Activated gamma-delta T cell treated with Interleukin-2 at 50 U/mL for 16 hours (primary cell): ENCODE measurements at places on chromosomes 16 and 17.

DNA sequence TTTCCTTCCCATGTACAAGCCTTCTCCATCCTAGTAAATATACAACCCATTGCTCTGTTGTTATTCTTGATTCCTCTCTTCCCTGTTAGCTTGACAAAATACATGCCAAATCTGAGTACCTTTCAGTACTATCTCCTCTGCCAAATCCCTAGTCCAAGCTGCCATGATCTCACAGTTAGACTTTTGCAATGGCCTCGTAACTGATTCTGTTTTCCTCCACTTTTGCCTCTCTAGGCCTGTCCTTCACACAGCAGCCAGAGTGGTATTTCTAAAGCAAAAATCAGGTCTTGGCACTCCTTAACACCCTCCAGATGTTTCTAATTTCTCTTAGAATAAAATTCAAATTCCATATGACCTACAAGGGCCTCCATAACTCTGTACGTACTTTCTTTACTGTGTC lies 153.0 kb upstream of the RBL2 start:
- DNase-seq = no peak

DNA sequence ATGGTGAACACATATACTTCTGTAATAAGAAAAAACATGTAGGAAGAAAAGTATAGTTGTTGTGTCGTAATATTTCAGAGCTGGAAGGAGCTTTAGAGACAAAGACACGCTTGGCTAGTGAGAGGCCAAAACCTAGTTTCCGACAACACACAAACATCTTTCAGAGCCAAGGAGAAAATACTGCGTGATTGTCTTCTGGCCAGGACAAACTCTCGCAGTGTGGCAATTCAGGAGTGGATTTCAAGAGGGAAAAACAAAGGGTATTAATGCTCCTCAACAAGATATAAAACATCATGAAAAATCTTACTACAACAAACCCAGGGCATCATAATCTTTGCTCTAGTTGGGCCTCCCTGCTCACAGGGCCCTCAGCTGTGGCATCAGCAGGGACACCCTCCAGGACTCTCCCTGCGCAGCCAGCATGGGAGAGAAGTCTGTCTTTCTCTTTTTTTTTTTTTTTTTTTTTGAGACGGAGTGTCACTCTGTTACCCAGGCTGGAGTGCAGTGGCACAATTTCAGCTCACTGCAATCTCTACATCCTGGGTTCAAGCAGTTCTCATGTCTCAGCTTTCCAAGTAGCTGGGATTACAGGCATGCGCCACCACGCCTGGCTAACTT lies 66.4 kb downstream of the CYB5B start:
- DNase-seq = no peak

- peak; percentile 60 for DNase-seq
Measured at GRCh38 chr16:88456356-88457292, 3.5 kb downstream of the ZFPM1 start.

DNA sequence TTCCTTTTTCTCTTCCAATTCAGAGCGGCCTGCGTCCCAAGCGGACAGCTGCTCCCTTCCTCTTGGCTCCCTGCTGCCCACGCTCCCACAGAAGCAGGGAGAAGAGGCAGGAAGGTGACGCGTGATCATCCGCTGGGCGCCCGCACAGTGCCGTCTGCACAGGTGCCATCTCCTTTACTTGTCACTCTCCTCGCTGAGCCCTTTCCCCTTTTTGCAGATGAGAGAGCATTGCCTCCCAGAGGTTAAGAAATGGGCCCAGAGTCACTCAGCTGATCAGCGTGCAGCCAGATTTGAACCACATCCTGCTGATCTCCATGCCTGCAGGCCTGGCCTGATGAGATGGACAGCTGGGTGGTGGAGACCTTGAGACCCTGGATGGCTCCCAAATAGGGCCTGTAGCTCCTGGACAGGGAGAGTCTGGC lies 299.8 kb downstream of the SEC14L1 start:
- DNase-seq = no peak

GRCh38 chr16:31453255-31454204 lies 5.8 kb upstream of the ARMC5 start:
- no peak for DNase-seq

GRCh38 chr17:71948703-71949422 lies 172.0 kb upstream of the SOX9 start:
- DNase-seq = no peak

DNA sequence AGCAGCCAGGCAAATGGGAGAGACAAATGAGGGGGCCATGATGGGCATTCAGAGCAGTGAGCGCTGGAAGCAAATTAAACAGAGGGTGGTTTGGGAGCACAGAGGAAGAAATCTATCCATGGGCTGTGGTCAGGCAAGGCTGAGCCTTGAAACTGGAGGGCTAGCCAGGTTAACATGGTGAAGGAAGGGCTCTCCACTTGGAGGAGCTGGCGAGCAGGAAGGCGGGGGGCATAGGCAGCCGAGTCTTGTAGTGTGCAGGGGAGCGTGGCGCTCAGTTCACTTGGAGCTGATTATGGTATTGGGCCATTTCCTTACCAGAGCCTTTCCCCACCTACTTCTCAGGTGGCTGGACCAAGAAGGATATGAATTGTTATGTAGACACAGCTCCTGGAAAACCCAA lies 189.7 kb downstream of the SNX29 start:
- DNase-seq = no peak

DNA sequence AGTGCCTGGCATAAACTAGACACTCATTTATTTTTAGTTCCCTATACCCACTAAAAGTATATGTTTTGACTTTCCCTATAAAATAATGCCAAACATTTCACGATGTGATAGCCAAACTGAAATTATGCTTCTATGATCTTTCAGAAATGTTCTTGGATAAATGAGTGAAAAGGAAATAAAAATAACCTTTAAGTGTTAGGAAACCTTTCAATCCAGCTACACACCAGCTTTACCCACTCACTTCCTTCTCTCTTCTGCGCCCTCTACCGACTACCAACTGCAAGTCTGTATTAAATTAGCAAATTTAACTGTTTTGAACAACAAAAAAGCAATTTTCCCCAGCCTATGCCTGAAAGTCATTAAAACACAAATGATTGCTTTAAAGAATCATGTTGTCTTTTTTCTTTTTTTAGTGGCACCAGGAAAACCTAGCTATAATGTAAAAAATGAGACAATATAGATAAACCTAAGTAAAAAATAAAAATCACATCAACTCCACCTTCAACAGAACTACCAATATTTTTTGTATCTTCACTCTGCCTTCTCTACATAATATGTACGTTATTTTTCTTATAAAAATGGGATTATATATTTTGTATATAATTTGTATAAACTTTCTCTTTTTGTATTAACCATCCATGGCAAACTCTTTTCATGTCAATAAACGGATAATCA lies 13.2 kb upstream of the TMEM100 start:
- no peak for DNase-seq

GRCh38 chr17:50316016-50316587 lies 29.8 kb upstream of the XYLT2 start:
- no peak for DNase-seq

DNA sequence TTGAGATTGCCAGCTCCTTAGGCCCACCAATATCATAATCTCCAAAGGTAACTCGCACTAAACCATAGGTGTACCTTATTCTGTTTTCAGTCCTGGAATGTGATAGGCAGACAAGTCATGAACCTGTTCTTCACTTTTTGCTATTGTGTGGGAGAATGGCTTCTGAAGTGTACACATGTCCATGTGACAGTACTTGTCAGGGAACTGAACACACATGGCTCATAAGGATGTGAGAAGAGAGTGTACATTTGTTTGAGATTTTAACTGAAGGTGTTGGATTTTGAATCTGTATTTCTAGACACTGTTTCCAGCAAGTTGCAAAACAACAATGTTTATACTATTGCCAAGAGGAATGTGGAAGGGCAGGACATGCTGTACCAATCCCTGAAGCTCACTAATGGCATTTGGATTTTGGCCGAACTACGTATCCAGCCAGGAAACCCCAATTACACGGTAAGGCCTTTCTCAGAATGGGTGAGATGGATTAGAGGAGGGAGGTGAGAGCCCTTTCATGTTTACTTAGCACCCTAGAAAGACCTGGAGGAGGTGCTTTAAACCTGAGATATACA lies 14.5 kb upstream of the RASL10B start:
- no peak for DNase-seq

DNA sequence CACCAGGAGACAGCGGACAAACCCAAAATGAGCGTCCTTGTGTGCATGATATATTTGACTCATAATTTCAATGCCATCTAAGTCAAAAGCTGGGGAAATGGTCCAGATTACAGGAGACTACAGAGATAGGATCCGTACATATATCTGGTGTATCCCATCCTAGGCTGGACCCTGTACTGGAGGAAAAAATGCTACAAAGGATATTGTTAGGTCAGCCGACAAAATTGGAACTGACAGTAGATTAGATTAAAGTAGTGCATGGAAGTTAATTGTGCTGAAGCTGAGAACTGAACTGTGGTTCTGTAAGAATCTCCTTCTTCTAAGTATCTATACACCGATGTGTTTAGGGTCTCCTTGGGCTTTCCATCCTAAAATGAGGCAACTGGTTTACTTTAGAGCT lies 24.3 kb downstream of the KCNG4 start:
- DNase-seq = no peak

DNA sequence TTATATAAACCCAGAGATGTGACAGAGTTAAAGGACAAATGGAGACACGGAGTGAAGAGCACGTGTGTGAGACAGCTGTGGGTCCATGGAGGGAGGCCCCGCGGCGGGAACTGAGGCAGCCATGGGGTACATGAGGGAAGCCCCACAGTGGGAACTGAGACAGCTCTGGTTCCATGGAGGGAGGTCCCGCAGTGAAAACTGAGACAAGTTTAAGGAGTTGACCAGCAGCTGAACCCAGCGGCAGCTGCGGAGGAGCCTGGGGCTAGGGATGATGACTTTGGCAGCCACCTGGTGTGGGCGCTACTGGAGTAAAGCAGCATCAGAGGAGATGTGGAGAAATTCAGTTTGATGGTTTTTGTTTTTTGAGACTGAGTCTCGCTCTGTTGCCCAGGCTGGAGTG lies 185.1 kb downstream of the RPTOR start:
- no peak for DNase-seq

DNA sequence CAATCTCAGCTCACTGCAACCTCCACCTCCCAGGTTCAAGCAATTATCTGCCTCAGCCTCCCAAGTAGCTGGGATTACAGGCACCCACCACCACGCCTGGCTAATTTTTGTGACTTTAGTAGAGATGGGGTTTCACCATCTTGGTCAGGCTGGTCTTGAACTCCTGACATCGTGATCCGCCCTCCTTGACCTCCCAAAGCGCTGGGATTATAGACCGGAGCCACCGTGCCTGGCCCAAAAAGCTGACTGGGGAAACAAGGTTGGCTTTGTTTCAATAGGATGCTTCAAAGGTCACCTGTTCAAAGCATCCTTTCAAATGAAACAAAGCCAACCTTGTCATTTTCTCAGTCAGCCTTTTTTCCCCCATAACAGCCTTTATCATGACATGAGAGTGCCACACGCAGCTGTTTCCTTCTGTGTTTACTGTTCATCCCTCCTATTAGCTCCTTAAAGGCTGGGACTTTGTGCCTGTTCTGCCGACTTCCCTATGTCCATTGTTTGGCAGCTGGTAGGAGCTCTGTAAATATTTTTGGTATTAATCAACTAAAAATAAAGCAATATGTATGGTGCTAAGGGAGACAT lies 51.1 kb downstream of the ADAMTS18 start:
- DNase-seq = no peak

DNA sequence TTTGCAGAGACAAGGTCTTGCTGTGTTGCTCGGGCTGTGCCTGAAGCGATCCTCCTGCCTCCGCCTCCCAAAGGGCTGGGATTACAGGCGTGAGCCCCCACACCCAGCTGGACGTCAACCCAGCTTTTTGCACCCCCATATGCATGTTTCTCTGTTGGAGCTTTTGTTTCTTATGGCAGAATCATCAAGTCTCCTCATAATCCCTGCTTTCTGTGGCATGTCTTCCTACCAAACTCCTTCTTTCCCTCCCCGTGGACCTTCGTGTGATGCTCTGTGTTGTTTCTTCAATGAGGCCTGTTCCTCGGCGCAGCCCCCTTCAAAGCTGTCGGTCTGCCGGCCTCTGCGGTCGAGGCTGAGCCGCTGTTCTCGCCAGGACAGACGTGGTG lies 71.6 kb downstream of the METRNL start:
- no peak for DNase-seq

GRCh38 chr17:28550858-28551257 lies 1.6 kb downstream of the UNC119 start:
- DNase-seq = no peak

DNA sequence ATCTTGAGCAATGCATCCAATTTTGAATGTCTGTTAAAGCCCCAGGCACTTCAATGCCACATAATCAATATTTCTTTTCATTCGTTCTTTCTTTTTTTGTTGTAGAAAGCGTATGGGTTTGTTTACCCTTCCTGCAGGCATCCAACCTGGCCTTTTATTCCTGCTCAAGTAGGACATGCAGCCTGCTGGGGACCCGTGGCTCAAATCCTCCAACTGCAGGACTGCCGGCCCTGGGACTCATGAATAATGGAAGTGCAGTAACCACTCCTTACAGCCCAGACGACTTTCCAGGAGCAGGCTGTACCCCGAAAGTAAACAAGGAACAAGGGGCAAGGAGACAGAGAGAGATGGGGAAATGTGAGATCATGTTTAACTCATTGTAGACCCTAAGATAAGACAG lies 126.4 kb downstream of the SALL1 start:
- DNase-seq = no peak

DNA sequence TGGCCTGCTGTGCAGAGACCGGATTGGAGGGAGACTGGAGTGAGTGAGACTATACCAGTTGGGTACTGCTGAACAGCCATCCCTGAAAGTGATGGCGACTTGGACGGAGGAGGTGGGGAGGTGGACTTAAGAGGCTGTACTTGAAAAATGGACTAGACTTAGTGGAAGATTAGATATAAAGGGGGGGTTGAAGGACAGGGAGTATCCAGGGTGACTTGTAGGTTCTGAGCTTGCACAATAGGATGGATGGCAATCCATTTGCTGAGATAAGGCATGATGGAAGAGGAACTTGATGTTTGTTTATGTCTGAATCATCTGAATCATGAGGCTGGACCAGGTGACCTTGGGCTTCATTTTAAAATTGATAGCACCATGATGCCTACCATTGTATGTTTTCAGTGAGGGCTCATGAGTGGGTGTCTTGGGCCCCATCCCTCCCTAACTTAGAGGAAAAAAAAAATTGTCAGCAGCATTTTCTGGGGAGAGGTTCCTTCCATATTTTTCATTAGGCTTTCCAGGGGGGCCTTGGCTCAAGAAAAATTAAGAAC lies 41.2 kb downstream of the PRKCA start:
- no peak for DNase-seq

- DNase-seq = no peak
Measured at GRCh38 chr17:80850817-80851216, 140.8 kb upstream of the CHMP6 start.
